ENCODE measurements at places on chromosomes 7 and 10.
A peak's percentile ranks its signal among the peaks of the same experiment; 100 is the strongest.

DNA sequence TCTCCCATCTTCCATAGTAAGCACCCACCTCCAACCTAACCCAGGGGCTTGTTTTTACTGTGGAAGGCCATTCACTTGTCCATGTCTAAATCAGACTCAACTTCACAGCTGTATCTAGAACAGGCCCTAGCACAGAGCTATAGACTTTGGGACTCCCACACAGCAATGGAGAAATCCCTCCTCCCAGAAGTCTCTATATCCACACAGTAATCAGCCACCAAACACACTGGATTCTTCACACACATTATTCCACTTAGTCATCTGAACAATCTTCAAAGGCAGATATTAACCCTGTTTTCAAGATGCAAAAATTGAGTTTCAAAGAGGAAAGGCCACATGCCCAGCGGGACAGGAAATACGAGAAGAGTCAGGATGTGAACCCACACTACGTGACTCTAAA, 81.8 kb downstream of the MALSU1 start:
- DNase-seq, result no peak

GRCh38 chr10:37439826-37440225, 314.4 kb downstream of the ANKRD30A start:
- DNase-seq, result no peak

- no peak for DNase-seq
Measured at GRCh38 chr10:4538016-4538415, 288.0 kb upstream of the AKR1E2 start.

GRCh38 chr10:91614225-91614624, 18.6 kb downstream of the PPP1R3C start:
- DNase-seq, result no peak

DNA sequence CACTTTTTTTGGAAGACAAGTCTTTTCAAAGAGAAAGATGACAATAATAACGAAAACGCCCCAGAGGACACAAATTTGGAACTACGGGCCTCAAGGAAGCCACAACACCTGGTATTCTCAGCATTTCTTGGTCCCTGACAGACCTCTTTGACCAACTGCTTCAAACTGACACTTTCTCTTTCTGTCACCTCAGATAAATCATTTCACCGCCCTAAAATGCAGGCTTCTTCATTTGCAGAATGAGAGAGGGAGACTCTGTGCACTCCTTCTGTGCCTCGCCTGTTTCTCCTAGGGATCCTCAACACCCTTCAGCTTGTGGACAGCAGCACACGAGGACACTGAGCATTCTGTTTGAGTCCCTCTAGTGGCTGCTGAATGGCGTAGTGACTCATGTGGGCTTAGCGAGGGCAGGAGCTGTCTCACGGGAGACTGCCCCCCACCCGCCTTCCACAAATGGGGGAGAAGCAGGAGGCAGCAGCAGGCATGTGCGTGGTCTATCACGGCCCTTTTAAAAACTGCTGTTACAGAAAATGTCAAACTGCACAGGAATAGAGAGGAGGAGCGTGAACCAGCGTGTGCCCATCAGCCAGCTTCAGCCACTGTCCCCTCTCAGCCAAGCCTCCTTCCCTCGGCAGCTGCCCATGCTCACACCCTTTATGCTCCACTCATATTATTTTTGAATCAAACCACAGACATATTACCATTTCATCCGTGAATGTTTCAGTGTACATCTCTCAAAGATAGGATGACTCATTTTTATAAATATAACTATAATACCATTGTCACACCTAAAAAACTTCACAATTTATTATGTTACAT, 41.4 kb downstream of the GSDME start:
- peak; percentile 28 for DNase-seq

GRCh38 chr10:29414501-29414900, 125.6 kb downstream of the LYZL1 start:
- DNase-seq, result no peak

- DNase-seq, result no peak
Measured at GRCh38 chr10:68668972-68669371, 52.1 kb upstream of the CCAR1 start.

GRCh38 chr10:66910671-66911070, 15.2 kb upstream of the LRRTM3 start:
- no peak for DNase-seq
